Chondrocyte (in vitro differentiated cells): ENCODE measurements at places on chromosomes 16 and 17.

- H3K27me3 ChIP-seq: peaks cover 50% of the 10 kb centered on the region
- no peak for DNase-seq
- H3K4me1 ChIP-seq: peaks cover 8% of the 10 kb centered on the region
- H3K36me3 ChIP-seq: no peaks in the 10 kb centered on the region
Observed at GRCh38 chr16:58462997-58463941, 36.7 kb upstream of the NDRG4 start.

- peaks cover 7% of the 10 kb centered on the region for H3K4me1 ChIP-seq
- no peak for DNase-seq
Observed at GRCh38 chr17:66200685-66201092, 8.8 kb upstream of the CEP112 start.

DNA sequence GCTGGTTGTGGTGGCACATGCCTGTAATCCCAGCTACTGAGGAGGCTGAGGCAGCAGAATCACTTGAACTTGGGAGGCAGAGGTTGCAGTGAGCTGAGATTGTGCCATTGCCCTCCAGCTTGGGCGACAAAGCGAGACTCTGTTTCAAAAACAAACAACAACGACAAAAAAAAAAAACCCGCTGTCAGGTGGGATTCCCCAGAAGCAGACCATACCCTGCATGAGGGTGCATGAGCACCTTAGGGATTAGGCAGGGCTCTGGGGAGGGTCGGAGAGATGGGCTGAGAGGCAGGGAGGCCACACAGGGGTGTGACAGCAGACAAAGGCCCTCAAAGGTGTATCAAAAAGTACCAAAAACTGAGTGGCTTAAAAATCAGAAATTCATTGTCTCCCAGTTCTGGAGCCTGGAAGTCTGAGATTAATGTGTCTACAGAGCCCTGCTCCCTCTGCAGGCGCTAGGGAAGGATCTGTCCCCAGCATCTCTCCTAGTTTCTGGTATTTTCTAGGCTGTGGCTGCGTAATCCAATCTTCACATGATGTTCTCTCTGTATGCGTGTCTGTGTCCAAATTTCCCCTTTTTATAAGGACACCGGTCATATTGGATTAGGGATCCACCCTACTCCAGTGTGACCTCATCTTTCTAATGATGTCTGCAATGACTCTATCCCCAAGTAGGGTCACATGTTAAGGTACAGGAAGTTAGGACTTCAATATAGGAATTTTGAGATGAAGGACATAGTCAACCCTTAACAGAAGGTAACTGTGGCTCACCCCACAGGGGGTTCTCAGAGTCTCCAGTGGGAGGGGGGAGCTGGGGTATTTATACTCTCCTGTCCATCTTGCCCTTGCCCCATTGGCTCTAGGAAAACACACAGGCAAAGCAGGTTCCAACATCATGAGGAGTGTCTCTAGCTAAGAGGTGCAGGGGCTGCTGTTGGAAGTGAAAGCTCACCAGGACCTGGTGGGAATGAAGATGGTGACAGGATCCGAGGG is 13.6 kb upstream of the TVP23A start:
- H3K36me3 ChIP-seq: no peaks in the 10 kb centered on the region
- no peak for DNase-seq
- H3K4me3 ChIP-seq: no peak overlapping the region
- H3K27ac ChIP-seq: no peak overlapping the region
- peaks cover 25% of the 10 kb centered on the region for H3K4me1 ChIP-seq

- peaks cover 20% of the 10 kb centered on the region for H3K4me1 ChIP-seq
- no peaks in the 10 kb centered on the region for H3K36me3 ChIP-seq
- H3K4me3 ChIP-seq: no peak overlapping the region
- no peaks in the 10 kb centered on the region for H3K27me3 ChIP-seq
Observed at GRCh38 chr16:49663081-49664065, 192.5 kb downstream of the ZNF423 start.

- H3K4me1 ChIP-seq: peaks cover 4% of the 10 kb centered on the region
- no peaks in the 10 kb centered on the region for H3K27me3 ChIP-seq
- DNase-seq: no peak
- no peak overlapping the region for H3K27ac ChIP-seq
- peaks cover 4% of the 10 kb centered on the region for H3K36me3 ChIP-seq
- no peak overlapping the region for H3K4me3 ChIP-seq
Observed at GRCh38 chr17:13520899-13521572, 80.7 kb downstream of the HS3ST3A1 start.
